ENCODE measurements at places on chromosomes 2 and 18.

GRCh38 chr2:39243469-39244123 is at the start of gene CDKL4:
TSS of gene CDKL4 (minus strand) at chr2:39243970.
- peak; percentile 47 for DNase-seq

GRCh38 chr18:10045296-10045891 is 131.6 kb downstream of the VAPA start:
- DNase-seq, result no peak

GRCh38 chr2:118223511-118223991 is 135.3 kb downstream of the INSIG2 start:
- DNase-seq, result peak; percentile 22

DNA sequence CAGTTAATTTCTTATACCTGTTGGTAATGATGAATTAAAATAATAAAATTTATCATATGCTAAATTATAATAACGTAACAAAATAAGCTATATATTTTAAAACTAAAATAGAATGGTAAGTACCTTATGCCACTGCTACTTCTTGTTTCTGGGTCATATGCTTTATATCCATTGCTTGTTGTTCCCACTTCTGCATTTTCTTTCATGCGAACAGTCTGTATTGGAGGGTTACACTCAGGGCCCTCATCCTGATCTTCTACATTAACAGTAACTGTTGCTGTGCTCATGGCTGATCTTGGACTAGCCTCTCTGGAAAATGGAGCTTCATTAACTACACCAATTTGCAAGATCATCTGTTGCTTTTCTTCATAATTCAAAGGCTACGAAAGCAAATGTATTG is 22.2 kb downstream of the DSC2 start:
- no peak for DNase-seq

GRCh38 chr2:36059691-36060090 is 295.9 kb upstream of the CRIM1 start:
- DNase-seq, result no peak

DNA sequence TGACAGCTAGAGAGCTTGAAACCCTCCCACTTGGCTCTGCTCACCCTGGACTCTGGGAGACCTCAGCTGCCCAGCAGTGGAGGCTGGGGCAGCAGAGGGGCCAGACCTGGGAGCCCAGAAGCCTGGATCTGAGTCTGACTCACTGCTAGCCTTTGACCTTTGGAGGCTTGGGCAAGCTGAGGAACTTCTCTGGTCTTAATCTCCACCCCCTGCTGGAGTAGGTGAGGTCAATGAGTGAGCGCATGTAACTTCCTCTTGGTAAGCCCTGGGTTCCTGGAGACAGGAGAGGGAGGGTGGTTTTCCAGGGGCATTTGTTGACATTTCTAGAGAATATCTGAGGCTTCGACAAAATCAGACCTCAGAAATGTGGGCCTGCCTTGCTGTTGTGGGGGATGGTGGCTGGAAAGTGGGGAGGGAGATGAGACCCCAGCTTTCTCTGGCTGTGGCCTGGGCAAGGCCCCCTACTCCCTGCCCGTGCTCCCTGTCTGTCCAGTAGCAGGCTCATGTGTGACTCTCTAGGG is 73.0 kb upstream of the YWHAQ start:
- DNase-seq, result no peak

All from activated B cell treated with CpG ODN at 0.5 μM for 24 hours (primary cell).